Lung (tissue), 17 donors: ENCODE measurements at places on chromosomes 4 and X.
A peak's percentile ranks its signal among the peaks of the same experiment; 100 is the strongest.

GRCh38 chr4:54745031-54745770 lies 87.4 kb downstream of the KIT start:
- DNase-seq = no peak

DNA sequence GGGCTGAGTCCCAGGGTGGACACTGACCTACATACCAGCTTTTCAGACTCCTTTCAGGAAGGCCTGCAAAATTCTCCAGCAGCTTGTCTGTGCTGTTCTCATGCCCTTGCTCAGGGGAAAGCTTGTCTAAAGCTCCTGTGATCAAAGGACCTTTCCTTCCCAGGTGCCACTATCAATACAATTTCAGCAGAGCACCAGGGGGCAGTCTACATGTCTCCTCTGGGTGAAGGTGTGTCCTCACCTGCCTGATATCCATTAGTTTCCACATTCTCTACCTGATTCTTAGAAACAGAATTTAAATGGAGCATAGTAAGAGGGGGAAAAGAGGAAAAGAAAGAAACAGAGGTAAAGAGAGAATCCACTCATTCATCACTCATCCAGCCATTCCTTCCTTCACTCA lies 114.2 kb downstream of the PPARGC1A start:
- no peak for DNase-seq

DNA sequence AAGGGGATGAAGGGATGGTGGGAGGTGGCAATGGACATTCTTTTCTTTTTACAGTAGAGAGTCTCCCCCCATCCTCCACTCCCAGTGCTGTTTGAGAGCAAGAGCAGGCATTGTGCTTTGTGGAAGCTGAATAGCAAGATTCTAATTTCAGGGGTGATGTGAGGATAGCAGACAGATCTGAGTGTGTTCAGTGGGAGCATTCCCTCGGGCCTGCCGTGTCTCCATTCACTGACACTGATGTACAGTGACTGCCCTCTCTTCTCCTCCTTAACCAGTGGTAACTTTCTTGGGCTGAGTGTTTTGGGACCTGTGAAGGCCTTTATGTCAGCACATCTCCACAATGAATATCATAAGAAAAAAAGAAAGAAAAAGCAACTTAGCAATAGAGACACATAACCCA lies 396.6 kb upstream of the RPS6KA3 start:
- no peak for DNase-seq

DNA sequence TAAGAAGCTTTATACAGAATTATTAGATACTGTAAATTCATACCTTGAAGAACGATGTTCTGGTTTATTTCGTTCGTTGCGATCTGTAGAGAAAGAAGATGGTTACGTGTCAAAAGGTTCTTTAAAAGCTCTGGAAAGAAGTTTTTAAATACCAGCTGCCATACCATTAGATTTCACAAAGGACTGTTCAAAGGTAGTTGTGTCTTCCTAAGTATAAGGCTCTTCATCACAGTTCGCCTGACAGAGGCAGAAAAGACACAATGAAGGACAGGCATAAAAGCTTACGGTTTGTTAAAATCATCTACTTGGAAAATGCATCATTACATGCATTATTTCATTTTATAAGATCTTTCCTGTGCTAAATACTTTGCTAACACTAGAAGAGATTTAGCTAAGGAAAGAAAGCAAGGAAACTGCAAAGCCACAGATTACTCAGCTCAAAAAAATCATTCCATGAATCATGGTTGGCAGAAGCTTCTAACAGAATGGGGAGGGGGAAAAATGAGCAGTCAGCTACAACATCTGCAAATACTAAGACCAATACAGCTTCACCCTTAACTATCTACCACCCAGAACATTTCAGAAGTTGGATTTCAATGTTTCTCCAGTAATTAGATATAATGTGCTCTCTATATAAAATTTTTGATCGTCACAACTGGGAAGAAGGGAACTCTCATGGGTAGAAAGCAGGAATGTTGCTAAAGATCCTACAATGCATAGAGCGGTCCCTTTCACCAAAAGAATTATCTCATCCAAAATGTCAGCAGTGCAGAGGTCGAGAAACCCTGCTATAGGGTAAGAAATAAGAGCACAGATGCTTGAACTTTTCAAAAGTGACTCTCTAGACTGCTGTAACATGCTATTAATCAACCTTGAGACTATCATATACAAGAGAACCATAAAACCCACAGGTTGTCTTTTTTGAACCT lies 50.7 kb upstream of the PRSS48 start:
- DNase-seq = peak; percentile 91

- DNase-seq = no peak
Measured at GRCh38 chr4:113410686-113411085, 350.9 kb downstream of the CAMK2D start.

- DNase-seq = peak; percentile 49
Measured at GRCh38 chr4:157803845-157804521, 368.8 kb downstream of the GASK1B start.

DNA sequence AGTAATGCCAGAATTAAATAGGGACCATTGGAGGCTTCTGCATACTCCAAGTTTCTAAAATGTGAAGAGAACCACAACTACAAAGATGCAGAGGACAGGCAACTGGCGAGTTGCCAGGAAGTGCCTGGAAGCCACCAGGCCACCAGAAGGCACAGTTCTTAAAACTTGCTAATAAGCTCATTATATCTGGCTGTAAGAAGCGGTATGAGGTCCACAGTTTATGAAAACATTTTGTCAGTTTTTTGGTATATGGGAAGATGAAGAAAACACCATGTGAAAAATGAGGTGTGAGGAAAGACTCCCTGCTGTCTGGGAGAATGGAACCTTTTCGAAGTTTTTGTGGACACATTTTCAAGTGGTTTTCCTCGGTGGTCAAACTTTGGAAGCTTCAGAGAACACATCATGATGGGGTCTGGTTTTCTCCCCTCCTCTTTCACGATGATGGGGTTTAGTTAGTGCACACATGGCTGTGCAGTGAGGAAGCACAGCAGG lies 202.7 kb downstream of the NR3C2 start:
- DNase-seq = peak; percentile 79

DNA sequence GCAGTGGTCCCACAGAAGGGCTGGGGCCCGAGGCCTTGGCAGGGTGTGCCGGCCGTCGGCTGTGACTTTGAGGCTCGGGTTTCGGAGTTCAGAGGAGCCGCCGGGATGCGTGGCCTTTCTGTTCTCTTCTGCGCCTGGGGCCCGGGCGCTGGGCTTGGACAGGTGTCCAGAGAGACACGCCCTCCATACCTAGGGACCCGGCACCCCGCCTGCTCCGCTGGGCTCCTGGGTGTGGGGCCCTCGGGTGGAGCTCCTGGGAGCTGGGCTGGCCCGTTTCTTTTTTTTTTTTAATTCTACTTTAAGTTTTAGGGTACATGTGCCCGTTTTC lies 11.3 kb downstream of the FGFRL1 start:
- DNase-seq = no peak

- DNase-seq = no peak
Measured at GRCh38 chr4:127486248-127486647, 146.5 kb upstream of the INTU start.

DNA sequence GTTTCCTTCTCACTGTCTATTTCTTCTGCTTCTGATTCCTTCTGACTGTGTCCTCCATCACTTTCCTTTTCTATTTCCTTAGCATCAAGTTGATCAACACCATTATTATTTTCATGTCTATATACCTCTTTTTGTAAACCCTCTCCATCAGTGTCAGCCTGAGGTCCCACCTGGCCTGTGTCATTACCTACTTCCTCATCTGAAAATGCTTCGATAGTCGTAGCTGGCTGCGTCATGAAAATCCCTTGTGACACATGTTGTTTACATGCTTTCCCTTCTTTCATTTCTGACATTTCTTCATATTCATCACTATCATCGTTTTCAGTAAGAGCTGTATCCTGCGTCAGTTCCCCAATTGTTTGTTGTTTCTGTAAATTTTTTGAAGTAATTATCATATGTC lies 39.6 kb downstream of the RPGR start:
- DNase-seq = no peak

GRCh38 chrX:150337536-150337935 lies 25.6 kb upstream of the MAMLD1 start:
- peak; percentile 50 for DNase-seq

DNA sequence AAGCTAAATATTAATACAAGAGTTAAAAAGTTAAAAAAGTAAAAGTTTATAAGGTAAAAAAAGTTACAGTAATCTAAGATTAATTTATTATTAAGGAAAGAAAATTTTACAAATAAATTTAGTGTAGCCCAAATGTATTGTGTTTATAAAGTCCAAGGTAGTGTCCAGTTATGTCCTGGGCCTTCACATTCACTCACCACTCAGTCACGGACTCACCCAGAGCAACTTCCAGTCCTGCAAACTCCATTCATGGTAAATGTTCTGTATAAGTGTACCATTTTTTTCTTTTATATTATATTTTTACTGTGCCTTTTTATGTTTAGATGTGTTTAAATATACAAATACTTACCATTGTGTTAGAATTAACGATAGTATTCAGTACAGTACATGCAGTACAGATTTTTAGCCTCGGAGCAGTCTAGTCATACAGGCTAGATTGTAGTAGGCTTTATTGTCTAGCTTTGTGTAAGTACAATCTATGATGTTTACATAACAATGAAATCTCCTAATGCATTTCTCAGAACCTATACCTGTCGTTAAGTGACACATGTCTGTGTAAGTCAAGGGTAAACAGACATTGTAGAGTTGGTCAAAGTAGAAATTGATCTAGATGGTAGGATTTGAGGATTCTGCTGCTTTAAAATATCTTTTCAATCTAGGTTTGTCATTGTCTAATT lies 197.7 kb downstream of the GC start:
- DNase-seq = no peak

DNA sequence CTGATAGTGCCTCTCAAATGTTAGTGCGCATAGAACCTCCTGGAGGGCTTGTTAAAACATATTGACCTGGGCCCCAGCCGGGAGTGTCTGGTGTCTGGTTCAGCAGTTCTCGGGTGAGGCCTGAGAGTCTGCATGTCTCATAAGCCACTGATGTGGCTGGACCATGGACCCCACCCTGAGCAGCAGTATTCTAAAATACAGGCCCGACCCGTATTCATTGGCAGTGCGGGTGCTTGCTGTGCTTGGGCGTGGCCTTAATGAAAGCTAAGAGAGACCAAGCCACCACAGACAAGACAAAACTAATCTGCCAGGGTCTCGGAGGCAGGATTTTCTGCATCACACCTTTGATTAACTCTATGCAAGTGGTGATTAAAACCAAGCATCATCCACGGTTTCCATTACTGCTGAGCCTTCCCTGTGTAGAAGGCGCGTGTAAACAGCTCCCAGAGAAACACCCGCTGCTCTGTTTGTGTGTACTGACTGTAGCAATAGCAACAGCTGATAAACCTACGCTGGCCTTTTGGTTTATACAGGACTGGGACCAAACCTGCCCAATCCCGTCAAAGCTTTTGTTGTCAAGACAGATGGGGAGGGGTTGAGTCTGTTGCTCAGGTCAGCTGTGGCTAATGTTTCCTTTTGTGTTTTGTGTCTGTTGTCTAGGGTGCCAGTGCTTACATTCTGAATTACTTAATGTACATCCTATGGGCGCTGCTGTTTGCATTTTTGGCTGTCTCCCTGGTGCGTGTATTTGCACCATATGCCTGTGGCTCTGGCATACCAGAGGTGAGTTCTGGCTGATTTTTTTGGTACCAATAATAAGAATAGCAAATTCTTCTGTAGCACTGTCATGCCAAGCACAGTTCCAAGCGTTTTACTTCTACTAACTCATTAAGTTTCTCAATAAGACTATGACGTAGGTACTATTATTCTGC lies 40.8 kb downstream of the CLCN4 start:
- peak; percentile 21 for DNase-seq

- DNase-seq = peak; percentile 5
Measured at GRCh38 chr4:104424989-104425388, 69.7 kb downstream of the CXXC4 start.

DNA sequence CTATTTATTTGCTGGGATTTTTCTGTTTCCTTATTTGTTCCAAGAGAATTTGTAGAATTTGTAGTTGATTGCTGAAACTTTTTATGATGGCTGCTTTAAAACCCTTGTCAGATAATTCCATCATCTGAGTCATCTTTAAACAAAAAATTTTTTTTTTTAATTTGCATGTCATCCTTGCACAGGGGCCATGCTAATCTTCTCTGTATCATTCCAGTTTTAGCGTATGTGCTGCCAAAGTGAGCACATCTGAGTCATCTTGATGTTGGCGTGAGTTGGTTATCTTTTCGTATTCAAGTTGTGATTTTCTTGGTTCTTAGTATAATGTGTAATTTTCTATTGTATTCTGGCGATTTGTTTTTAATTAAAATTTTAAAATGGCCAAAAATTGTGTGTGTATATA lies 18.7 kb upstream of the ZNF157 start:
- no peak for DNase-seq

- peak; percentile 18 for DNase-seq
Measured at GRCh38 chr4:1538941-1539772, 132.9 kb upstream of the NKX1-1 start.

- DNase-seq = peak; percentile 10
Measured at GRCh38 chr4:41935652-41936021, 408 bp downstream of the TMEM33 start.

- no peak for DNase-seq
Measured at GRCh38 chr4:169128902-169129301, 118.8 kb upstream of the CBR4 start.

- no peak for DNase-seq
Measured at GRCh38 chr4:25509646-25510045, 132.6 kb downstream of the ANAPC4 start.

- peak; percentile 70 for DNase-seq
Measured at GRCh38 chr4:55397520-55398321, 2.0 kb downstream of the TMEM165 start.

GRCh38 chr4:182886205-182886604 lies 31.0 kb downstream of the DCTD start:
- peak; percentile 18 for DNase-seq

DNA sequence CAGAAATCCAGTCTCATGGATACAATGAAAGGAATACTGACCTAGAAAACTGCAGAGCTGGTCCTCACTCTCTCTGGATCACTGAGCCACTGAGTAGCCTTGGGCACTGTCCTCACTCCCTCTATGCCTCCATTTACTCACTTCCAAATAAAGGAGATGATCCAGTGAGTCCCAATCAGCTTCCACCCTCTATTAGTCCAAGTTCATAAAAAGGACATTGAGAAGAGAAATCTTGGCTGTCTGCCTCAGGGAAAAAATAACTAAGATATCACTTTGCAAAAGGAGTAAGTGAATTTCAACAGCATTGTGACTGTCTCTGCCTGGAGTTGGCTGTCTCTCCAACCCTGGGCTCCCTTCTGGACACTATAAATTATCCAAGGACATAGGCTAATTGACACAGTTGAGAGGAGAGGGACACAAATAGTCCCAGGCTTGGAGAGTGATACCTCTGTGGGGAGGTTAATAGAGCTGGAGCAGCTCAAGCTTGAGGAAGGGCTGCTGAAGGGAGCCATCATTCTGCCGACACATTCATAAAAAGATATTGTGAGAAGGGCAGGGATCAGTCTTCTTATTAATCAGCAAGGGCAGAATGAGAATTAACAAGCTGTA lies 572.3 kb downstream of the RAB28 start:
- peak; percentile 42 for DNase-seq

DNA sequence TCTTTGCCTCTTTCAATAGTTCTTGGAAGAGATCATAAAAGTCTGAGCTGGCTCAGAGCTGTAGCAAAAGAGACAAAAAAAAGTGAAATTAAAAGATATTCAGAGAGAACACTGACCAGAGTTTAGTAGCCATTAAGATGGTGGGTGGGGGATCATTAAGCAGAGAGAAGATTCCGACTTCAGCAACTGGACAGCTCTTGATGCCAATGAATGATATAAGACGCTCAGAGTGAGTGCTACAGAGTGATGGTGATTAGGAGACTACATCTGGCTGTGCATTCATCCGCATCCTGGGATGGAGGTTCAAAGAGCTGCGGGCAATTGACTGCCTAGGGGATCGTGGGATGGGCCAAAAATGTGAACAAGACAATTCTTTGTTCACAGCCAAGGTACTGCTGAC lies 178.5 kb downstream of the PACRGL start:
- no peak for DNase-seq
